Immature natural killer cell (primary cell): ENCODE measurements at places on chromosomes 13 and 19.

GRCh38 chr13:24008679-24009078, 111.4 kb upstream of the C1QTNF9B start:
- DNase-seq, result no peak
- H3K36me3 ChIP-seq, result no peaks in the 10 kb centered on the region
- H3K4me1 ChIP-seq, result peaks cover 1% of the 10 kb centered on the region

DNA sequence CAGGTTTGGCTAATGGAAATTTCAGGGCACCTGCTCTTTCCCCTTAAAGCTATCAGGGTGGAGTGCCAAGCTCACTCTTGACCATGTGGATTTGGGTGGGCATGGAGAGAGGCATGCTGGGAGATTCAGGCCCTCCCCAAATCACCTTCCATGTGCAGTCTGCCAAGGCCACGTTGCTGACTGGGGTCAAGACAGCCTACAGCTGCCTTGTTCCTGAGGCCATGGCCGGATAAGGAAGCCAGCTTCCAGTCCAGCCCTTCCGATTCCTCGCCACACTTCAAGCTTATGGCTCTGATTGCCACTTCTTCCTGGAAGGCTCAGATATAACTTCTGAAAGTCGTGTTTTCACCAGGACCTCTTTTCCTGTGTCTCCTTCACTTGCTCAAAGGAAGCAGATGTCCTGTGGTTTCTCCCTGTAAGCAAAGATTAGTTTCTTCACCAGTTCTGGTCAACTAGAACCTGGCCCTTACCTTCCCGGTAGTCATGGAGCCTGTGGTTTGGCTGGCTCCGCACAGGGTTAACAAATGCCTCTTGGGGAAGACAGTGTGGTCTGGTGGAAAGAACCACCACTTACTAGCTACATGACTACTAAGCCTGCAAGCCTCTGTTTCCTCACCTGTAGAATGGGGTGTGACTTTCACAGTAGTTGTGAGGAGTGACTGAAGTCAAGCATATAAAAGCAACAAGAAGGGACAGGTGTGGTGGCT, 16.1 kb upstream of the TPT1 start:
- no peaks in the 10 kb centered on the region for H3K27me3 ChIP-seq
- peaks cover 13% of the 10 kb centered on the region for H3K36me3 ChIP-seq
- DNase-seq, result no peak
- peaks cover 13% of the 10 kb centered on the region for H3K4me1 ChIP-seq

- H3K4me1 ChIP-seq, result no peaks in the 10 kb centered on the region
- no peak overlapping the region for H3K4me3 ChIP-seq
- H3K36me3 ChIP-seq, result no peaks in the 10 kb centered on the region
- peaks cover 1% of the 10 kb centered on the region for H3K27me3 ChIP-seq
Measured at GRCh38 chr13:87324558-87324957, 346.6 kb upstream of the SLITRK5 start.

- H3K4me1 ChIP-seq, result peaks cover 54% of the 10 kb centered on the region
- no peak for DNase-seq
- H3K4me3 ChIP-seq, result no peak overlapping the region
- no peak overlapping the region for H3K27ac ChIP-seq
- no peaks in the 10 kb centered on the region for H3K27me3 ChIP-seq
- no peaks in the 10 kb centered on the region for H3K36me3 ChIP-seq
Measured at GRCh38 chr19:39949026-39949747, 14.8 kb upstream of the FCGBP start.
